ENCODE measurements at places on chromosomes 5 and 9. TPM values are rescaled to one million over a fixed set of nuclear protein-coding genes. Genes with fewer than 3 reads are reported as not detected.

The SPATA31D3 gene
- not detected for total RNA-seq

The C9orf153 gene
- 0.26 TPM for total RNA-seq

The SIT1 gene
- total RNA-seq, result 0.25 TPM

The PELO gene
- total RNA-seq, result 52.8 TPM

The PRR16 gene
- total RNA-seq, result 3.7 TPM

The ZNF879 gene
- total RNA-seq, result 4.6 TPM

The IFNA21 gene
- not detected for total RNA-seq

The NUTM2G gene
- not detected for total RNA-seq

The FOXD4L4 gene
- 0.26 TPM for total RNA-seq

The SOX30 gene
- total RNA-seq, result not detected

The SCAMP1 gene
- 82.1 TPM for total RNA-seq

The OBP2B gene
- not detected for total RNA-seq

The OR1J2 gene
- total RNA-seq, result not detected

The SAXO1 gene
- under 0.01 TPM for total RNA-seq

The PCDH1 gene
- total RNA-seq, result 5.7 TPM

The QRFP gene
- total RNA-seq, result not detected

The PCDHGC3 gene
- 83.4 TPM for total RNA-seq

The MED10 gene
- total RNA-seq, result 8.8 TPM

The CCNI2 gene
- total RNA-seq, result not detected

The NDUFAF2 gene
- 34.3 TPM for total RNA-seq

The ADAMTS19 gene
- total RNA-seq, result 0.26 TPM

The ANKH gene
- 97.9 TPM for total RNA-seq

The CDH10 gene
- total RNA-seq, result under 0.01 TPM

The MOB3B gene
- total RNA-seq, result under 0.01 TPM

The IL5 gene
- total RNA-seq, result not detected

The CSF1R gene
- total RNA-seq, result not detected

The RELL2 gene
- 1.5 TPM for total RNA-seq

All from aortic smooth muscle cell (primary cell).